Skin of body (tissue), 3 donors: ENCODE measurements at places on chromosomes 12 and 14. TPM values are rescaled to one million over a fixed set of nuclear protein-coding genes. Genes with fewer than 3 reads are reported as not detected.

GLT1D1 gene
- total RNA-seq: 2.2 TPM

- DNase-seq: no peak
Observed at GRCh38 chr14:32622742-32623141, 293.6 kb downstream of the AKAP6 start.

- DNase-seq: peak; percentile 68
Observed at GRCh38 chr14:54653712-54654469, 87.0 kb downstream of the SAMD4A start.

GRCh38 chr12:124919521-124920352, 5.3 kb upstream of the UBC start:
- no peak for DNase-seq

DYNC1H1 gene
- 303 TPM for total RNA-seq

LRRC10 gene
- total RNA-seq: 0.10 TPM

DNA sequence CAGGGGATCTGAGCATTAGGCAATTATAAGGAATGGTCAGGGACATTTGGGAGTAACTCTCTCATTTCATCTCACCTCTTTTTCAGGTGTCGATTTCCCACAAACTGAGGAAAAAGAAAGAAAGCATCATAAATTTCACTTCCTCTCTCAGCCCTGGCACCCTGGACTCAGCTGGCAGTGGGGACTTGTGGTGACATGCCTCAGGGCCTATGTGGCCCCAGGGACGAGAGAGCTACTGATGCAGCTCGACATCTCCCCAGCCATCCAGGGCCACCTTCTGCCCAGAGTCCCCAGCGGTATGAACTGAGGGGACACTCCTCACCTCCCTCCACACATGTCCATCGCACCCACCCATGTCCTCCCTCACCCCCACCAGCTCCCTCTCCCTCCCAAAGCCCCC, 11.7 kb downstream of the TNFRSF1A start:
- DNase-seq: no peak

- no peak for DNase-seq
Observed at GRCh38 chr12:102946042-102946441, 11.4 kb upstream of the ASCL1 start.

GRCh38 chr12:6235906-6236640, 35.9 kb downstream of the CD9 start:
- DNase-seq: no peak

DNA sequence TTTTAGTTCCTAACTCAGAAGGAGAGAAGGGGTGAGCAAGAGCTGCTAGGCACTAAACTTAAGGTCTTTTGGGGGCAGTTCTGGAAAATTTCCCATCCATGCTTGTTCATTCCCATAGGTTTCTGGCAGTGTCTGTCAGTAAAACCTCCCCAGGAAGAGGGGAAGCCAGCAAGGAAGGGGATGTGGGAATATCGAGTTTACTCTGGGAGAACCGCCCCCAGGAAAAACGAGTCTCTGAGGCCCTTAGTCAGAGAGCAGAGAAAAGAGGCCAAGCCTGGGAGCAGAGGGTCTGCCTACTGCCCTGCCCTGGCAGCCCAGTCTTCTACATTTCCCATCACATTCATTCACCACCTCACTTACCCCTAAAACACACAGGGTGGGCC, 55.9 kb downstream of the TMCC3 start:
- no peak for DNase-seq

RAPGEF3 gene
- 10.8 TPM for total RNA-seq

DNA sequence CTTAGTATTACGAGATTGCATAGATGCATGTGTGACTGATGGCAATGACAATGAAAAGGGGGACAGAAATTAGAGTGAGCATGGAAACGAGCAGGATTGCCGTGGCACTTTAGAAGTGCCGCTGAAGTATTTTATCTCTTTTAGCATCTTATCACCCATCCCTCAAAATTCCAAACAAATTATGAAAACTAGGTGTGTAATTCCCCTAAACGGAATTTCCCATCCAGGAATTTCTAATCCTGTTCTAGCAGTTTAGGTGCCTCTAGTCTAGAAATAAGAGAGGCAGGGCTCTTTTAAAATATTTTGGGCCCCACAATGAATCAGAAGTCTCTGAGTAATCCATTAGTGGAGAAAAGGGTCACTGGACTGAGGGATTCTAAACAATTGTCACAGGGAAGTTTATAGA, 947 bp downstream of the TMEM52B start:
- DNase-seq: no peak

DNA sequence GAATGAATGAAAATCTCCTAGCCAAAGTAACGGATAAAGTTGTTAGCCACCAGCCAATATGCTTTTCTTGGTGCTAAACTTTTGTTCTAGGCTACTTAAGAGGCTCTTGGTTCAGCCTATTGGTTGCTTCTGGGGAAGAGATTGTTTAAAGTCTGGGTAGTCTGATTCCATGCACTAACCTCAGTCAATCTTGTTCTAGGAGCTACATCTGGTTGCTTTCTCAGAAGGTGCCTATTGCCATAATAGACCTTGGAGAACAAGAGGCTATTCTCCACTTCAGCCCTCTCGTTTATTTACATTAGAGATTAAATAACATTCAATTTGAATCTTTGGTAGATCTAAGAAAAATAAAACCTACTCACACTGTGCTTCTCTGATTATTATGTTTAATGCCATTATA, 40.8 kb upstream of the OTOGL start:
- no peak for DNase-seq

TAS2R7 gene
- total RNA-seq: not detected

CCDC198 gene
- total RNA-seq: not detected

SRRM4 gene
- total RNA-seq: 0.10 TPM

FAM181A gene
- total RNA-seq: not detected

DNA sequence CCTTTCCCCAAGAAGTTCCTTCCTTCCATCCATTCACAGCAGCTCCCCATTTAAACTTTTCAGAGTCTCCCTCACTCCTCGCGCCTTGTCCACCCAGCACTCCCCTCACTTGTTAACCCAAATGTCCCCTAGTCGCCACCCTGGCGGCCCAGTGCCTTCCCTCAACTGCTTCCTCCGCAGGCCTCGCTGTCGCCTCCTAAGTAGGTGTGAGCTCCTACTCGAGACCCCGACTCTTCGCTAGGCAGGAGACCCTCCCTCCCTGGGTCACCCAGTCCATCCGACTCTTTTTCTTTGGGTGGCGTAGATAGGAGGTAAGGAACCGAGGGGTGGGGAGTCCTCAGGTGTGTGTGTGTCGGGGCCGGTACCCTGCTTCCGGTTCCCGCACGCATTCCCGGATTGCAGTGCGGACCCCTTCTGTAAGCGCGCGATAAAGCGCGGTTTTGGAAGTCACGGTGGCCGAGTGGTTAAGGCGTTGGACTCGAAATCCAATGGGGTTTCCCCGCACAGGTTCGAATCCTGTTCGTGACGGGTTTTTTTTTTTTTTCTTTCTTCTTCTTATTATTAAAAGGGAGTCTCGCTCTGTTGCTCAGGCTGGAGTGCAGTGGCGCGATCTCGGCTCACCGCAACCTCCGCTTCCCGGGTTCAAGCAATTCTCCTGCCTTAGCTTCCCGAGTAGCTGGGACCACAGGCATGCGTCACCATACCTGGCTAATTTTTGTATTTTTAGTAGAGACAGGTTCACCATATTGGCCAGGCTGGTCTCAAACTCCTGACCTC, 823 bp upstream of the SMARCC2 start:
- peak; percentile 79 for DNase-seq

DNA sequence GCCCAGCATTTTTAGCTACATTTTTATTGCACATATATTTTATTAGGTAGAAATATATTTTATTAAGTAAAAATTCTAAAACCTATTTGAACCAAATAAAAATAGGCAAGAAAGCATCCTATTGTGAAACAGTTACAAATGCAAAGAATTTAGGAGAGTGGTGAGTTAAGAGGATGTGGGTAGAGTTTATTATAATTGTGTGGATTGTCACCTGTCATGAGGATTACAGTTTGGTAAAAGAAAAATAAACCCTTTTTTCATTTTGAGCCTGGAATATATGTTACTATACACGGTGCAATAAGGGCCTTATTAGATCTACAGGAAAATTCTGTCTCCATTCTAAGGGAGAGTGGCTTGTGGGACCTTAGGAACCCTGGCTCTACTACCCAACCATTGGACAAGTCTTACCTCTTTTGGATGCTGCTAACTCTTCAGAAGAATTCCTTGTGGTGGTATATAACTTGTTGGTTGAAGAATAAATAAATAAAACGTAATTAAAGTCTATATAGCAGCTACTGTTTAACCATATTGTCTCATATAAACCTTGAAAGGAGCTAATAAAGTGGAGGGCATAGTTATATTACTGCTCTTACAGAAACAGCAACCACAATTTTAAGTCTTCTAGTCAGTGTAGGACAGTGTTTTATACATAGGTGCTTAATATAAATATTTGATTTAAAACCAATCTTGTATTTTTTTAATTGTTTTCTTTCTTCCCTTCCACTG, 67.8 kb downstream of the FGD4 start:
- DNase-seq: no peak

TOMM20L gene
- total RNA-seq: not detected

DNA sequence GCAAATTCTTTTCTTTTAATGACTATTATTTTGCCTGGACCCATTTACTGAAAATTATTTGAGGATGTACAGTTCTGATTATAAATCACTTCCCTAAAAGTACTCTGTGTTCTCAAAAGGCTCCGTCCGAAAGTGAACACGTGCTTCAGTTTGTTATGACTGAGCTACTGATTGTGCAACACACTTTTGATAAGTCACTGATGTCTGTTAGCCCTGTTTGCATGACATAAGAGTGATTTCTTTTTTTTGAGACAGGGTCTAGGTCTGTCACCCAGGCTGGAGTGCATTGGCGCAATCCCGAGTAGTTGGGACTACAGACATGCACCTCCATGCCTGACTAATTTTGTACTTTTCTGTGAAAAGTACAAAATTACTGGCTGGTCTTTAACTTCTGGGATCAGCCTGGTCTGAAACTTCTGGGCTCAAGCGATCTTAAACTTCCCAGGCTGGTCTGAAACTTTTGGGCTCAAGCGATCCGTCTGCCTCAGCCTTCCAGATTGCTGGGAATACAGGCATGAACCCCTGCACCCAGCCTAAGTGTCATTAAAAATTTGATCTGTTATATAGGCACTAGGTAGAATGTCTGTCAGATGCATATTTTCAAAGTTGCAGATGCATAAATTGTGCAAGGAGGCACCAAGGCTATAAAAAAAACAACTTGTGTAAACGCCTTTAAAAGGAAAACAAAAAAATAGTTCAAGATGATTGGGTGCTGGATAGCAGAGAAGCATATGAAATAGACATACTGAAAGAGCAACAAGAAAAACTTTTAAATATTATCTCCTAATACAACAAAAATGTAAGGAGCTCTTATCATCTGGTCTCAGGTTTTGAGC, 111.5 kb downstream of the SRGAP1 start:
- DNase-seq: no peak

TAS2R13 gene
- total RNA-seq: 6.2 TPM

GRCh38 chr12:124685689-124686369, 118.4 kb upstream of the NCOR2 start:
- DNase-seq: no peak

- DNase-seq: no peak
Observed at GRCh38 chr14:104895207-104895785, 29.4 kb upstream of the PLD4 start.
